NCI-H460 (cell line): ENCODE measurements at places on chromosomes 4 and X.

DNA sequence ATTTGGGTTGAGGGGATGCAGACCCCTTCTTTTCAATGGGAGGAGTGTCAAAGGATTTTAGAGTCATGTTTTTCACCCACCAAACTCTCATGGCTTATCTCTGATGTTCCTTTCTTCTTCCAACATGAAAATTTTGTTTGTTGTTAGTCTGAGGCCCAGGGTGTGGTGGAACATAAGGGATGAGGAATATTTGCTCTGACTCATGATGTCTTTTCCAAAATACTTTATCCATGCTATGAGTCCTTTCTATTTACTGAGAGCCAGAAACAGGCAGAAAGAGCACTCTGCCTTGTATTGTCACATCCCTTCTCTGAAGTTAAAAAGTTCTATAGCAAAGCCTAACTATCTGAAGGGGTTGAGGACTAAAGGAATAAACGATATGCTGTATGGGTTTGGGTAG, 61.6 kb upstream of the GYPA start:
- DNase-seq, result no peak

- no peak for DNase-seq
Measured at GRCh38 chr4:143391895-143392294, 55.2 kb downstream of the GAB1 start.

- no peak for DNase-seq
Measured at GRCh38 chr4:8219236-8219635, 20.1 kb downstream of the SH3TC1 start.

GRCh38 chr4:536351-536972, 37.5 kb downstream of the PIGG start:
- no peak for DNase-seq

DNA sequence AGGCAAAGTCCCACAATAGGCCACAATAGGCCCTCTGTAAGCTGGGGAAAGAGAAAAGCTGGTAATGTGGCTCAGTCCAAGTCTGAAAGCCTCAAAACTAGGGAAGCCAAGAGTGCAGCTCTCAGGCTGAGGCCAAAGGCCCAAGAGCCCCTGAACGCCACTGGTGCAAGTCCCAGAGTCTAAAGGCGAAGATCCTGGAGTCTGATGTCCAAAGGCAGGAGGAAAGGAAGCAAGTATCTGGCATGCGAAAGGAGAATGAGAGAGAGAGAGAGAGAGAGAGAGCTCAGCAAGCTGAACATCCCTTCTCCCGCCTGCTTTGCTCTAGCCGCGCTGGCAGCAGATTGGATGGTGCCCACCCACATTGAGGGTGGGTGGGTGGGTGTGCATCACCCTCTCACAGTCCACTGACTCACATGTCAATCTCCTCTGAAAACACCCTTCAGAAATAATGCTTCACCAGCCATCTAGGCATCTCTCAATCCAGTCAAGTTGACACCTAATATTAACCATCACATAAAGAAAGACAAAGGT, 30.9 kb upstream of the ELF2 start:
- DNase-seq, result no peak
